ENCODE measurements at places on chromosomes 4 and X.

DNA sequence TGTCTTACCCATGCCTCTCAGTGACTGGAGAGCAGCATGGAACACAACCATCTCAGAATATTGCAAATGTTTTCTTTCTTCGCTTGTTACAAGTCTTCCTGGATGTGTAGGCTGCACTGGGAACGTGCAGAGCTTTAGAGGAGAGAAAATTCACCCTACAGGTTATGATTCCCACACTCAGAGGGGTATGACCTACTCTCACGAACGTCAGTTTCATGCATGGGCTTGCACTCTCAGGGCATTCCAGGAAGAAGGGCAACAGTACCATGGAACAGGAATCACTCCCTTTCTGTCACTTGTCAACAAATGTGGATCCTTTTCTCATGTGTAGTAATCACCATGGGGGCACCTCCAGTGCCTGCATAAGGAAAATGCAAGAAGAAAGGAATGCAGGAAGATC is 75.8 kb downstream of the NBDY start:
- DNase-seq, result no peak

GRCh38 chrX:108734426-108734825 is 1.9 kb downstream of the IRS4 start:
- no peak for DNase-seq

DNA sequence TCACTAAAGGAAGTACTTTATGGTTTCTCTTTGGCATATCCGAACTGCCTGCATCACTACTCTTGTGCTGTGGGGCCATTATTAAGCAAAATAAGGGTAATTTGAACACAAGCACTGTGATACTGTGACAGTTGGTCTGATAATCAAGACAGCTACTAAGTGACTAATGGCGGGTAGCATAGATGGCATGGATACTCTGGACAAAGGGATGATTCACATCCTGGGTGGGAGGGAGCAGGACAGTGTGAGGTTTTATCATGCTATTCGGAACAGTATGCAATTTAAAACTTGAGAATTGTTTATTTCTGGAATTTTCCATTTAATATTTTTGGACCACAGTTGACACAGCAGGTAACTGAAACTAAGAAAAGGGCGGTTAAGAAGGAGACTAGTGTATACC is 52.6 kb upstream of the CITED1 start:
- DNase-seq, result no peak

- DNase-seq, result no peak
These were observed 29.2 kb downstream of the LGI2 start for GRCh38 chr4:25001509-25001908.

GRCh38 chr4:21656832-21657231 is 291.7 kb downstream of the KCNIP4 start:
- DNase-seq, result no peak

DNA sequence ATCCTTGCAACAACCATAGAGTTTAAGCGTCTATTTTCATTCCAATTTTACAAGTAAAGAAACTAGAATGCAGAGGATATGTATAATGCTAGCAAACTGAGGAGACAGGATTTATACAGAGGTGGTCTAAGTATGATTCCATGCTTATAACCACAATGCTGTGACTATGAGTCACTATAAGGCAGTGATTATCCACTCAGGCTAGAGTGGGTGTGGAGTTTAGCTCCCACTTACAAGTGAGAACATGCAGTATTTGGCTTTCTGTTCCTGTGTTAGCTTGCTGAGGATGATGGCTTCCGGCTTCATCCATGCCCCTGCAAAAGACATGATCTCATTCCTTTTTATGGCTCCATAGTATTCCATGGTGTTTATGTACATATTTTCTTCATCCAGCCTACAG is 41.6 kb upstream of the EDA2R start:
- DNase-seq, result no peak

GRCh38 chr4:119100655-119101054 is 35.0 kb upstream of the MYOZ2 start:
- no peak for DNase-seq

GRCh38 chr4:138572007-138572406 is 329.9 kb upstream of the SLC7A11 start:
- no peak for DNase-seq

- DNase-seq, result no peak
These were observed 277.7 kb upstream of the TET2 start for GRCh38 chr4:104868958-104869357.

GRCh38 chr4:52094376-52095145 is 43.5 kb downstream of the SPATA18 start:
- no peak for DNase-seq

DNA sequence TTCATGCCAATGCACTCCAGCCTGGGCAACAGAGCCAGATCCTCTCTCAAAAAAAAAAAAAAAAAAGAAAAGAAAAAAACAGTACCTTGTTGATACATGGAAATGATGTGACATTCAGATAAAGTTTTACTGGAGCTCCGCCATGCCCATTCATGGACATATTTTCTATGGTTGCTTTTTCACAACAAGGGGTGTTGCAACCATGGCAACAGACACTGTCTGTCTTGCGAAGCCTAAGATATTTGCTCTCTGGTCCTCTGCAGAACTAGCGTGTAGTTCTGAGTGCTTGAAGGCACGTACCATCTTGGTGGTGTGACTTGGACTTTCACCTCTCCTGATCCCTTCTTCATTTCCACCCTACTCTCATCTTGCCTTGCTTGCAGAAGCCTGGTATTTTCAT is 53.2 kb downstream of the TBL1X start:
- no peak for DNase-seq

GRCh38 chr4:84841435-84841834 is 125.1 kb downstream of the WDFY3 start:
- no peak for DNase-seq

GRCh38 chr4:83629945-83630721 is 94.2 kb downstream of the GPAT3 start:
- DNase-seq, result no peak

DNA sequence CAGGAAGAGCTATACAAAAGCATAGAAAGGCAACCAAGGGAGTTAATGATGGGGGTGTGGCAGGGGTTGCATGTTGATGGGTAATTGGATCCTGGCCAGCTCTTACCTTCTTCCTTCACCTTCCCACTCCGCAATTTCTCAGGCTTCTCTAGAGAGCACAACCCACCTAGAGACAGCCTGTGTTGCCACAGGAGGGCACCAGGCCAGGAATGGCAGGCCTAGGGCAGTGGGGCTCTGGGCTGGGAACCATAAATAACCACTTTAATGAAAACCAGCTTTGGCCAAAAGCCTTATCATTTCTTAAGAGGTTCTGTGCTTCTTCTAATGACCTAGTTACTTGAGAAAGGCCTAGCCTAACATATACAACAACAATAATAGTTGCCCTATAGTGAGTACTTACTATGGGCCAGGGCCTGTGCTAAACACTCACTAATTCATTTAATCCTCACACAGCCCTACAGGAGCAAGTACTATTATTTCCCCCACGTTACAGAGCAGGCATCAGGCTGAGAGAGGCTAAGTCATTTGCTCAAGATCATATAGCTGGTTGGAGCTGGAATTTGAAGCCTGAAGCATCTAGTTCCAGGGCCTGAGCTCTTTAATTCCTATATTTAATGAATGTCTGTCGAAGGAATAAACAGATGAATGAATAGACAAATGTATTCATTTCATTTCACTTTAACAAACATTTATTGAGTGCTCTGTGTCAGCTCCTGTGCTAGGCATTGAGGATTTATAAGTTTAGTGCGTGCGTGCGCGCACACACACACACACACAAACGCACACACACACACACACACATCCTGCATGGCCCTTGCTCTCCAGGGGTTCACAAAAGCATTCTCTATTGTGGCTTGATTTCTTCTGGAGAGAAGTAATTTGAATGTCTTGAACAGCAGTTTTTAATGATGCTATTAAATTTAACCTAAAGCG is 66.8 kb downstream of the RTL9 start:
- no peak for DNase-seq

- no peak for DNase-seq
These were observed 121.9 kb downstream of the CLCN4 start for GRCh38 chrX:10278716-10279115.

- no peak for DNase-seq
These were observed 2.0 kb downstream of the GJB1 start for GRCh38 chrX:71225009-71225408.

GRCh38 chrX:56798339-56798711 is 69.3 kb downstream of the NBDY start:
- no peak for DNase-seq

- DNase-seq, result no peak
These were observed at the start of the genes DNAAF6 and NUP62CL for GRCh38 chrX:107205770-107206696. Gene DNAAF6, plus strand, starts transcription at chrX:107206611. Its CDS starts 6,265 bp downstream, at chrX:107212876. Gene NUP62CL, minus strand, starts transcription at chrX:107206433. Its CDS starts 31,287 bp downstream, at chrX:107175146.

DNA sequence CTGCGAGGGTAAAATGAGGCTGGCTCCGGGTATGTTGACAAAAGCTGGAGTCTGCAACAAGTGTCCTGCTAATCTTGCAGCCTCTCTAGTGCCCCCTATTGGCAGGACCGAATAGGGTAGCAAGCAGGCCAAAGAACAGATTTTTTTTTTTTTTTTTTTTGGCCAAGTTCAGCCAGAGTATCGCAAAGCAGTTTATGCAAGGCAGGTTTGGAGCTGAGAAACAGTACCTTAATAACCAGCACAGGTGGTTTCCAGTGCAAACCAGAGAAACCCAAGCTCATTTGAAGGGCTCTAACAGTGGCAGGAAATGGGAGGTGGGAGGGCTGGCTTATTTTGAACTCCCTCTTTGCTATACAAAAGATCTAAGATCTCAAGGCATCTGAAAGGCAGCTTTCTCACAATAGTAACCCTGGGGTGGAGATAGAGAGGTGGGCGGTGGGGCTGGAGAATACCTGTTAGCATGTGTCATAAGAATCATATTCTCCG is 38.2 kb upstream of the OCIAD2 start:
- DNase-seq, result no peak

DNA sequence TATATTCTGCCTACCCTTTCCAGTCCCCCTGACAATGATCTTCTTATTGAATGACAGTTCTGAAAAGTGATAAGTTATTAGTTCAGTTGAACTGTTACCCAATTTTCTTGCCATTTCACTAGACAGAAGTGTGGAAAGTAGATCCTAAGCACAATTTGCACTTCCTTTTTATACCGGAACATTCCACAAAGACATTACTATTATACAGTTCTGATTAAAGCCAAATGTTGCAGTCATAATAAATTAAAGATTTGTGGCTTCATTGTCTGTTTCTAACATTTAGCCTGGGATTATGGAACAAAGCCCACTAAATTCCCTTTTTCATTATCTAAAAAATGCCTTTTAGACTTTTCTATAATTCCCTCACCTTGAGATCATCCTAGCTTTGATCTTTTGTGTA is 13.8 kb downstream of the SH3BGRL start:
- DNase-seq, result no peak

DNA sequence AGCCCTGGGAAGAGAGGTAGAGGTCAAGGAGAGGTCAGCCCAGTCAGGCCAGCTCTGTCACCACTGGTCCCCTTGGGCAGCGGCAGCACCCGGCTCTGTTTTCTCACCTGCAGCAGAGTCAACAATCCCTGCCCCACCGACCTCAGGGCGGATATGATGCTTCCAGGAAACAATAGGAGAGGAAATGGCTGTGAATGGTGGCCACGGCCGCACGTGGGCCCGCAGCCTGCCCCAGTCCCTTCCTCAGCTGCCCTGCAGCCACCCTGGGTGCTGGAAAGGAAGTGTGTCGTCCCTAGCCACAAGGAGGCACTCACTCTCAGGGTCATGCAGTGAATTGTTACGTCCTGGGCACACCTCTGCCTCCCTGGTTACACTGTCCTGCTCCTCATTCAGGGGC is 92.5 kb upstream of the ENPP6 start:
- no peak for DNase-seq

DNA sequence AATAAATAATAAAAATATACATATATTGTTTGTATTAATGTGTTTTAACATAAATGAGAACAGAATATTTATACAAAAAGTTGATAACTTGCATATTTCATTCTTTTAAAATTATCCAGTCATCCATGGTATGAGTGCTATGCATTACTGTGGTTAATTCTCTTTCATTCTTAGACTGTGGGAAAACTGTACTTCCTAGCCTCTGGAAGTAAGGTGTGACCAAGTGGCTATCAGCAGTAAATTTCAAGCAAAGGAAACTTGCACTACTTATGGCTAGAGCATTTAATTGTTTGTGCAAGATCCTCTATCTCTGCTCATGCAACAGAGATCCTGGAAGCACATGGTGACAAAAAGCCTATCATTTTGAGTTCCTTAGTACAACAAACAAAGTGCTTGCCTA is 1054.5 kb upstream of the PABPC4L start:
- no peak for DNase-seq

DNA sequence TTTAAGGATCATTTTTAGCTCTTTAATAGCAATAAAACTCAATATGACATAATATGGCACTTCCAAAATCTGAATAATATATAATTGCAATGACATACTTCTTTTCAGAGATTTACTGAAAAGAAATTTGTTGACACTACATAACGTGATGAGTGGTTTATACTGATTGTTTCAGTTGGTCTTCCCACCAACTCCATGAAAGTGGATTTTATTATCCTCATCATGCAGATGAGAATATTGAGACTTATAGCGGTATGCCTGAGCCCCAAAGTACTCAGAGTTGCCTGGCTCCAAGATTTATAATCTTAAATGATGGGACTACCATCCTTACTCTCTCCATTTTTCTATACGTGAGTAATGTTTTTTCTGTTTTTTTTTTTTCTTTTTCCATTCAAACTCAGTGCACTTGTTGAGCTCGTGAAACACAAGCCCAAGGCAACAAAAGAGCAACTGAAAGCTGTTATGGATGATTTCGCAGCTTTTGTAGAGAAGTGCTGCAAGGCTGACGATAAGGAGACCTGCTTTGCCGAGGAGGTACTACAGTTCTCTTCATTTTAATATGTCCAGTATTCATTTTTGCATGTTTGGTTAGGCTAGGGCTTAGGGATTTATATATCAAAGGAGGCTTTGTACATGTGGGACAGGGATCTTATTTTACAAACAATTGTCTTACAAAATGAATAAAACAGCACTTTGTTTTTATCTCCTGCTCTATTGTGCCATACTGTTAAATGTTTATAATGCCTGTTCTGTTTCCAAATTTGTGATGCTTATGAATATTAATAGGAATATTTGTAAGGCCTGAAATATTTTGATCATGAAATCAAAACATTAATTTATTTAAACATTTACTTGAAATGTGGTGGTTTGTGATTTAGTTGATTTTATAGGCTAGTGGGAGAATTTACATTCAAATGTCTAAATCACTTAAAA is 15.3 kb downstream of the ALB start:
- no peak for DNase-seq

GRCh38 chr4:165096776-165097175 is 15.9 kb downstream of the TMEM192 start:
- no peak for DNase-seq

- DNase-seq, result no peak
These were observed 261.0 kb upstream of the NDST3 start for GRCh38 chr4:117773064-117773936.

DNA sequence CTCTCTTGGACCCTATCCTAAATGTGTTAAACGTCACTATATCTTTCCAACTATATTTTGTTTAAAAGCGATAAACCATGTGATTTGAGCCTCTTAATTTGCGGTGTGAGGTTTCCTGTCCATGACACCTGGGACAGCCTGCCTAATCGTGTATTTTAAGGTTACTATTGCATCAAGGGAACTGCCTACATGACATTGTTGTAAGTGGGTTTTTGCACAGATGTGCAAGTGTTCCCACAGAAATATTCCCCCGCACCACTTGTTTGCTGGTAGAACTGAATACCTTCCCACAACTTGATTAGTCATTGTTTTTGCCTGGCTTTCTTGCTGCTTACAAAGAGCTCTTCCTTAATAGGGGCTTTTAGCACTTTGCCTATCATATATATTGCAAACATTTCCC is 5.1 kb upstream of the FAM184B start:
- DNase-seq, result no peak

Data from caudate nucleus (tissue), 63 donors.